ENCODE measurements at places on chromosomes 7 and 10.
A peak's percentile ranks its signal among the peaks of the same experiment; 100 is the strongest.

DNA sequence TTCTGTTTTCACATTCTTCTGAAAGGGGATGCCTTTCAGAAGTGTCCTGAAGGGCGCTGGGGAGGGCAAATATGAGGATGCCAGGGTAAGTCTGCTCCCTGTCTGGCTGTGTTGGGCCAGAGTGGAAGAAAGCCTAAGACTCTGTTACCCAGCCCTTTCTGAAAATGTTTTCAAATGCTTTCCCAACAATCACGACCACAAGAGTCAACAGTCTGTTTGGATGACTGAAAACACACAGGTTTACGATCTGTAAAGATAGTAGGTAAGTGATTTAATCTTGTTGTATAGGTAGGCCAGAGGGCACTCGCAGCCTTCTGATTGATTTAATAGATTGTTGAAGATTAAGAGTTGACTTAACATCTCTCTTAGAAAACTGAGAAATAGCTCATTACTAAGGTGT lies 13.2 kb downstream of the SGPL1 start:
- DNase-seq = no peak

GRCh38 chr10:111316722-111317212 lies 239.9 kb downstream of the ADRA2A start:
- no peak for DNase-seq

GRCh38 chr7:112744818-112745217 lies 45.4 kb downstream of the TMEM168 start:
- DNase-seq = no peak

- no peak for DNase-seq
Observed at GRCh38 chr10:114142018-114142417, 32.0 kb downstream of the CCDC186 start.

- no peak for DNase-seq
Observed at GRCh38 chr7:101935521-101936141, 118.2 kb downstream of the CUX1 start.

DNA sequence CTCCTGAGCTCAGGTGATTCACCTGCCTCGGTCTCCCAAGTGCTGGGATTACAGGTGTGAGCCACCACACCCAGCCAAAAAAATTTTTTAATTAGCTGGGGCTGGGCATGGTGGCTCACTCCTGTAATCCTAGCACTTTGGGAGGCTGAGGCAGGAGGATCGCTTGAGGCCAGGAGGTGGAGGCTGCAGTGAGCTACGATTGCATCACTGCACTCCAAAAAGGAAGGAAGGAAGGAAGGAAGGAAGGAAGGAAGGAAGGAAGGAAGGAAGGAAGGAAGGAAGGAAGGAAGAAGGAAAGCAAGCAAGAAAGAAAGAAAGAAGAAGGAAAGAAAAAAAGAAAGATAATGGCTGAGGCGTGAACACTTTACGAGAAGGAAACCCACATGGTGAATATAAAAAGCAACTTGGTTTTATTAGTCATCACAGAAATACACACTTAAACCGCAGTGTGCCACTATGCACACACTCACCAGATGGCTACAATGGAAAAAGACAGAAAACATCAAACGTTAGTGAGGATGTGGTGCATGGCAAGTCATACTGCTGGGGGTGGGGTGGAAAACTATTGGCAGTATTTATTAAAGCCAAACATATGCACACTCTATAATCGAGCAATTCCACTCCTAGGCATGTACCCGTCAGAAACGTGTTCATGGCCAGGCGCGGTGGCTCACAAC lies 4.4 kb upstream of the CCL26 start:
- no peak for DNase-seq

DNA sequence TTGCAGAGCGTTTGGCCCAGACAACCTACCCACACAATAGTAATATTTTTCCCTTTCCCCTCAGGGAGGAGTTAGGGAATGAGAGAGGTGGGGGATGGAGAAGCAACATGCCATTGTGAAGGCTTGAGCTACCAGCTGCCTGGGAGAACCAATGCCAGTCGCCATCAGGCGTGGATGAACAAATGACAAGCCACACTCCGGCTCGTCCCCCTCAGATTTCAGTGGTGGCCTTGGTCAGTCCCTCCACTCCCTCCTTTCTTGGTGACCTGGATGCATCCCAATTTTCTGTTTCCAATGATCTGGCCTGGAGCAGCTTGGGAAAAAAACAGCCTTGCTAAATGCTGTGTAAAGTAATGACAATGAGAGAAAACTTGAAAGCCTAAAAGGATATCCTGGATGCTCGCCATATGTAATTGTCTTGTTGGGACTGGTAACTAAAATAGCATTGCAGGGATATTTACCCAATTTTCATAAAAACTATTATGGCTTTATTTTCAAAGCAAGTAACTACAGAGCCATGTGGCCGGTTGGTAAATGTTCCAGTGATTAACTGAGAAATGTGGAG lies 110.7 kb downstream of the ICA1 start:
- no peak for DNase-seq

- no peak for DNase-seq
Observed at GRCh38 chr10:18306031-18306430, 165.8 kb downstream of the CACNB2 start.

DNA sequence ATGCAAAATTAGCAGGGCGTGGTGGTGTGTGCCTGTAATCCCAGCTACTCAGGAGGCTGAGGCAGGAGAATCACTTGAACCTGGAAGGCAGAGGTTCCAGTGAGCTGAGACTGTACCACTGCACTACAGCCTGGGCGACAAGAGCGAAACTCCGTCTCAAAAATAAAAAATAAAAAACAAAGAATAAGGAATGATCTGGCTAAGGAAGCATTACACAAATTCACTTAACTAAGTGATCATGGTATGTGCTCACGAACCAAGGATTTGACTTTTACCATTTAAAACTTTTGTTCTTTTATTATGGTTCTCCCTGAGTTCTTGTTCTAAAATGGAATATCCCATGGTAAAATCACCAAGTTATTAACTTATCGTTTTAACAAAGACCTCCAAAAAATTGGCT lies 71.2 kb downstream of the SIRT1 start:
- DNase-seq = no peak

DNA sequence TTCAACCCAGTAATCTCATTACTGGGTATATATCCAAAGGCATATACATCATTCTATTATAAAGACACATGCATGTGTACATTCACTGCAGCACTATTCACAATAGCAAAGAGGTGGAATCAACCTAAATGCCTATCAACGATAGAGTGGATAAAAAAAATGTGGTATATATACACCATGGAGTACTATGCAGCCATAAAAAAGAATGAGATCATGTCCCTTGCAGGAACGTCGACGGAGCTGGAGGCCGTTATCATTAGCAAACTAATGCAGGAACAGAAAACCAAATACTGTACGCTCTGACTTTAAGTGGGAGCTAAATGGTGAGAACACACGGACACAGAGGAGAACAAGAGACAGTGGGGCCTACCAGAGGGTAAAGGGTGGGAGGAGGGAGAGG lies 105.5 kb downstream of the SLC25A13 start:
- no peak for DNase-seq

- no peak for DNase-seq
Observed at GRCh38 chr7:43590862-43591557, 8.1 kb downstream of the STK17A start.

GRCh38 chr7:54961391-54961790 lies 57.4 kb upstream of the EGFR start:
- DNase-seq = no peak

GRCh38 chr10:24858288-24859270 lies 93.8 kb downstream of the PRTFDC1 start:
- no peak for DNase-seq

DNA sequence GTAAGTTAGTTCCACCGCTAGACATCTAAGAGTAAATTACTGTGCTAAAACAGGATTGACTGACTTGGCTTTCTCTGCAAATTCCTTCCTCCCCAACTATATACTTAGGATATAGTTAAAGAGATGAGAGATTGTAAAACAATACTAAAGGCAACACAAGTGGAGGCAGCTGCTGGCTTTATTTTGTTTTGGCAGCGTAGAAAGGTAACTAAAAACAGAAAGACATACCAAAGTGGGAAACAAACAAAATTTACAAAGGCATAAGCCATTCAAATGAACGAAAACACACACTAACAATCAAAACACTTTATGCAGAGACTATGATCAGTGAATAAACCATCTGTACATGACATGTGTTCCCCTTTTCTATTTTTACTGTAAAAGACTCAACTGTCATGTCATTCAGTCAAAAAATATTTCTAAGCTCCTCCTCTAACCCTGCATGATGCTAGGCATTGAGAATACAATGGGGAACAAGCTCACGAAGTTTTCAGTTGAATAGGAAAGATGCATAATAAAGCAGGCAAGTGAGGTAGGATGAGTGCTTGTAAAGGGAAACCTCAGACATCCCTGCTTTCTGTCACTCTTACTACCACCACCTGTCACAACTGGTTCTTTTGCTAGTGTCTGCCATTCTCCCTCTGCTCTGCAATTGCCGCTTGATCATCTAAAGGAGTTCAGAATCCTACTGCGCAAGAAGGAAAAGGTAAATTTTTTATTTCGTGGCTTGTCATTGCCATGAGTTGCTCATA lies 64.2 kb upstream of the COL1A2 start:
- no peak for DNase-seq

GRCh38 chr7:137304624-137305235 lies 38.8 kb downstream of the PTN start:
- no peak for DNase-seq

- no peak for DNase-seq
Observed at GRCh38 chr10:128563904-128564303, 437.7 kb upstream of the MKI67 start.

DNA sequence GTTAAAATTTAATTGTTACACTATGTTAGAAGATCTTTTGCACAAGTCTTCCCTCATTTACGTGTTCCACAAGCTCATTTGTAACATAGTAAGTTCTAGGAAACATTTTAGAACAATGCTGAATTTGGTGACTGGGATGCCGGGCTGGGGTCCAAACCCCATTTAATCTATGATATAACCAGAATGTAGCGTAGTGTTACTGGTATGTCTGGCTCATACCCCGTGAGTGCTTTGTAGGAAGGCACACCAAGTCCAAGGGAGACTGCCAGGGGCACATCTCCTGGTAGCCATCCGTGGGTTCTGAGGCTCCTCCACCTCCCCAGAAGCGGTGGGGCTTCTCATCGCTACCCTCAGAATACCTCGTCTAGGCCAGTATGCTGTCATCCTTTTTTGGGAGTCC lies 21.3 kb upstream of the TMEM236 start:
- no peak for DNase-seq

- peak; percentile 78 for DNase-seq
Observed at GRCh38 chr10:100529475-100530298, at the start of gene NDUFB8. NDUFB8 (minus strand) TSS chr10:100529871; CDS start chr10:100529851, 20 bp downstream.

- no peak for DNase-seq
Observed at GRCh38 chr10:44284198-44285084, 100.5 kb downstream of the CXCL12 start.

DNA sequence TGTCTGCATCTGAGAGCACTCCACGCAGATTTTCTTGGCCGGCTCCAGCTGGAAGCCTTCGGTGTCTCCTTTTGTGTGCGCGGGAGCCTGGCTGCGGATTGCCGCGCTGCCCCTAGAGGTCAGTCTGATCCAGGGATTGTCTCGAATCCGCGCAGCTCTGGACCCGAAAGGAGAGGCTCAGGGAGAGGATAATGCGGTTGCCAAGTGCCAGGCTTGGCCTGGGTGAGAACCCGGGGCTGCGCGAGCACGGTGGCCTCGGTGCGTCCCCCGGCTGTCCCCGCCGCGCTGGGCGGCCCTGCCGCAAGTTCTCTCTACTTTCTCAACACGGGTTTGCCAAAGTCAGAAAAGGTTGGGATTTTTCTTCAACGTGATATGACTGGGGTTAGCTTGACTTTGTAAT lies 140.9 kb downstream of the ADCYAP1R1 start:
- no peak for DNase-seq

- DNase-seq = peak; percentile 14
Observed at GRCh38 chr10:123559066-123559822, 106.9 kb upstream of the GPR26 start.

DNA sequence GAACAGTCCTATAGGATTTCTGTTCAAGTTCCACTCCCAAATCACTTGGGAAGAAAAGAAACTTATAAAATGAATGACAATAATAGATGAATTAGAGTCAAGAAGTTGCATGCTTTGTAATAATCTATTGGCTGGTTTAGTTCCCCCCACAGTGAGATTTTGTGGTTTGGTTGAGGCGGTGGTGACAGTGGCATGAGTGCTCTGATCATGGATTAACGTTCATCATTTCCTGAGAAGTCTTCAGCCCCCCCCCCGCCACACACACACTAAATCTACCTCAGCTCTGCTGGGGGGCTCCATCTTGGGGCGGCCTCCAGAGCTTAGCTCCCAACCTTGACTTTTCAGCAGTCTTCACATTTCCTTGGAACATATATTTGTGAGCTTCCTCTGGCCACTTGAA lies 121.7 kb downstream of the ABCA13 start:
- no peak for DNase-seq

- no peak for DNase-seq
Observed at GRCh38 chr10:104065748-104066147, 19.9 kb downstream of the COL17A1 start.

DNA sequence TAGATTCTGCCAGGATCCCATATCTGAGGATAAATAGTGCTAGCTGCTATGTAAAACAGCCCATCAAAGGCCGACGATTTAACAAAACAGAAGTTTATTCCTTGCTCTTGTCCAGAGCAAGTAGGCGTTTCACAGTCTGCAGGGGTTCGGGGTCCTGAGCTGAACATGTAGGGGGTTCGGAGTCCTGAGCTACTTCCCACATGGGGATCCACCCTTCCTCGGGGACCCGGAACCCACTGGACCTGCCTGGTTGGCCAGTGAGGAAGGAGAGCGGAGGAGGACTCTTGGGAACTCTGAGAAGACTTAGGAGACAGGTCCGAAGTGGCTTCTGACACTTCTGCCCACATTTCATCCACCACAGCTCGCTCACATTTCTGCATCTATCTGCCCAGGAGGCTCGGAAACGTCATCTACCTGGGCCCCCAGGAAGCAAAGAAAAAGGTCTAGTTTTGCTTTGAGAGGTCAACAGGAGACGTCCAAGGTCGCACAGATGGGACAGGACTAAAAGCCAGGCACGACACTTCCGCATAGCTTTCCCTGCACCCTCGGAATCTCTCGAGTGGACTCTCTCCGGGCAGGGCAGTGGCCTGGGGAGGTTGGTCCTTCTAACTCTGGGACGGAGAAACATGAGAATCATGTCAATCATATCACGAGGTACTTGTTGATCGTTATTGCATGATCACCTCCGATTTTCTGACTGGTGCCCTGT lies 86.4 kb downstream of the MICALL2 start:
- no peak for DNase-seq

DNA sequence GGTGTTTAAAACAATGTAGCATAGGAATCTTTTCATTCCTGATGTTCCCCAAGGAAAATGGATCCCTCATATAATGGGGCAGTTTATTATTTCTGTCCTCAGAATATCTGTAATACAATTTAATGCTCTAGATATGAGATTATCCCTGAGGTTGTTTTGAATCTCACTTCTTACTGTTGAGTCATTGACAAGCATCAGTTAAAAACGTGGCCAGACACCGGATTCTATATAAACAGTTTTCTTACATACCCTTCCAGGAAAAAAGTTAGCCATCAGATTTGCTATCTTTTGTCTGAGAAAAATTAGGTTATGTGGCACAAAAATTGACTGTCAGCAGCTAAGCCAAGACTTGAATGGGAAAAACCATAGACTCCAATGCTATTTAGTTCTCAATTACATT lies 539.8 kb upstream of the CELF2 start:
- DNase-seq = no peak
